Stimulated activated CD4-positive, alpha-beta T cell treated with anti-CD3 and anti-CD28 coated beads, TNF-alpha, amount 100 ng/mL, for 4 hours (primary cell): ENCODE measurements at places on chromosomes 2 and 18.
A peak's percentile ranks its signal among the peaks of the same experiment; 100 is the strongest.

- DNase-seq, result no peak
Measured at GRCh38 chr2:29519338-29519925, 402.0 kb downstream of the ALK start.

- no peak for DNase-seq
Measured at GRCh38 chr2:215830304-215830703, 183.0 kb downstream of the MREG start.

GRCh38 chr2:95297639-95298395, 670 bp downstream of the KCNIP3 start:
- no peak for DNase-seq

DNA sequence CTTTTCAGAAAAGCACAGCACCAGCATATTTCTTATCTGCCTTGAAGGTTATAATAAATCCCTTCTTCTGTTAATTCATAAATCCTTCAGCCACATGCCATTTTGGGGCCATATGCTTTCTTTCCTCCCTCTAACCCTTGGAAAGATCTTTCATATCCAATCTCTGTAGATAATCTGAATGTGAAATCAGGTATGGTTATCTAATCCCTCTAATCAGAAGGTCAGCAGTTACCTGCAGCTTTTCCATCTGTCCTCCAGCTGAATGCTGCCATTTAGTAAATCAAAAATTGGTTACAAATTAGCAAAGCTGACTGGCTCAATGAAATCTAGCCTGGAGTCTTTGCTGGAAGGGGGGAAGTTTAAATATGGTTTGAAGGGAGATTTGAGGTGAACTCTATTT, 230.5 kb downstream of the PIK3C3 start:
- no peak for DNase-seq

DNA sequence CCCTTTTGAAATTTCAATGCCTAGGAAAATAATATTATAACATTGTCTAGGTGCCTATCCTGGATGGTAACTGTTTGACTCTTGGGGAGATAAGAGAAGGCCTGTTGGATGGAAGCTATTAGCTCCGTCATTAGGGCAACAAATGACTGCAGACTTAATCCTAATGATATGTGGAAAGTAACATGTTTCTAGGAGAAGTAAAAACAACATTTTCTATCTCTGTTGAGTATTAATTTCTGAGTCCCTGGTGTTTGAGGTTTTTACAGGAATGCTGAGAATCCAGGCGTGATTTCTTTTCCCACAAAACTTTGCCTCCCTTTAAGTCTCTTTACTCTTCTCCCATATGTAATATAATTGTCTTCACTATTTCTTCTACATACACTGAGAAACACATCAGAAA, 159.1 kb downstream of the GALNT1 start:
- no peak for DNase-seq

DNA sequence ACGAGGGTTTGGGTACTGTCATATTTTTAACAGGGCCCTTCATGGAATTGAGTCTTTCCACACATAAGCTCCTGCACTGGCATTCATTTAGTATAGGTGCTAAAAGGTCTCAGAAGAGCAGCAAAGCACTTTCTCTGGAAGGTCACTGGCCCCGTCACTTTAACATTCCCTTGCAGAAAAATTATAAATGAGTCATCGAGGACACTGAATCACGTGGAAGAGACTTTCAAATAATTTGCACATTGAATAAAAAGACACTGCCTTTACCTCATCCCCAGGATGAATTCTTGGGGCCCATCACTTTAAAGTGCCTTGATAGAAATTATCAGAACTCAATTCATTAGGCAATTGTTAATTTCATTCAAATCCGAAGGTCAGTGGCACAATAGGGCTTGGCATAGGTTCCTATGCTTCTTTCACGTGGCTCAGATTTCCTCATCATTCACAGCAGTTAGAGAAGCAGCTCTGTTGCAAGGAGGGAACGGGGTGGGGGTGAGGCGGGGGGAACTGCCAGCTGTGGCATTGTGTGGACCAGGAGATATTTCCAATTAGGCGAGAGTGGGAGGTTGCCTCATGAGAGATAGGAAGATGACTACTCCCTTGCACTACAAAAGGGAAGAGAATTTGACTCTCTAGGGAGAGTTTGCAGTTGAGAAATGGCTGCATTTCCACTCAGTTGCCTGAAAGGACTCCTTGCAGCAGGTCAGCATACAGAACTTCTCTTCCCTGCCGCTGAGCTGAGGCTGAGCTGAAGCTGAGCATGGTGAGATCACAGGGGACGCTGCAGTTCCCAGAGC, 86.3 kb upstream of the NPAS2 start:
- no peak for DNase-seq

DNA sequence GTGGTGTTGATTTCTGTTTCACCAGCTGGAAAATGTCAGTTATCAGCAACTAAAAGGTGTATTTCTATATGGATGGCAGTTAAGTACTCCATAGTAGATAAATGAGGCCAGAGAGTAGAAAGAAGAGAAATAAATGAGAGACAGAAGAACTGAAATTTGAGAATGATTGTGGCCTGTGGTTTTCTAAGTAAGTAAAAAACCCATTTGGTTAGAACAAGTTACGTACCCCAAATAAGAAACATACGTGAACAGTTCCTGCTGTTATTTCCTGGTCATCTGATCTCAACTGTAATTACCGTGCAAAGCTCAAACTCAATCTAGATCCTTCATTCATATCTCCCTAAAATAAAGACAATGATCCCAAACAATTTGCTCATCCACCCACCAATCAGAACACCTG, 181.3 kb downstream of the PID1 start:
- no peak for DNase-seq

GRCh38 chr2:85799215-85799956, 45.6 kb downstream of the ATOH8 start:
- no peak for DNase-seq

DNA sequence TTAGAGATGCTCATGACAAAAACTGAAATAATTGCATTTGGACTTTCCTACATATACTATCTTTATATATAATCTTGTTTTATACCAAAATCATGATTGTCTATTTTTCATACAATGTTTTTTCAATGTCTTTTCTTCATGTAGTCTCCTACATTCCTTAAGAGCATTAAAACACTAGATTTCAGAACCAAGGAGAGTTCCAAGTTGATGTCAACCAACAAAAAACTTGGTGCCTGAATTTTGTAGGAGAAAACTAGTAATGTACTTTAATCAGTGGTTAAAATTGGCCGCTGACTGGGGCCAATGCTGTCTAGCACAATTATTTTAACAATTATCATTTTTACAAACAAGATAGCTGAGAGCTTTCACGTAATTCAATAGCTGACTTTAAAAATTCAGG, 678.8 kb downstream of the DCC start:
- DNase-seq, result no peak

DNA sequence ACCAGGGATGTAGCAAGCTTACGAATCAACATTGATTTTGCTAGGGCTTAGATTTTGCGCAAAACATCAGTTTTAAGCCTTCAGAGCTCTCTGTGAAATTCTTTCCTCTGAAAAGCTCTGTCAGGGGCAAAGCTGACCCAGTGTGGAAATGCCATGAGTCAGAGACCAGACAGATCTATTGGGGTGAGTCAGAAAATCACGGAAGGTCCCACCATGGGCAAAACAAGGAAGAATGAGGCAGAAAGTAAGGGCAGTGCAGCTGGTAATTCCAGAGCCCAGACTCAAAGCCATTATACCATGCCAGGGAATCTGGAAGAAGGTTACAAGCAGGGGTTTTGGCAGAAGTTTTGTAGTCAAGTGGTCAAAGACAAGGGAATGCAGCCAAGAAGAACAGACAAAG, 256.6 kb upstream of the CTAGE1 start:
- no peak for DNase-seq

DNA sequence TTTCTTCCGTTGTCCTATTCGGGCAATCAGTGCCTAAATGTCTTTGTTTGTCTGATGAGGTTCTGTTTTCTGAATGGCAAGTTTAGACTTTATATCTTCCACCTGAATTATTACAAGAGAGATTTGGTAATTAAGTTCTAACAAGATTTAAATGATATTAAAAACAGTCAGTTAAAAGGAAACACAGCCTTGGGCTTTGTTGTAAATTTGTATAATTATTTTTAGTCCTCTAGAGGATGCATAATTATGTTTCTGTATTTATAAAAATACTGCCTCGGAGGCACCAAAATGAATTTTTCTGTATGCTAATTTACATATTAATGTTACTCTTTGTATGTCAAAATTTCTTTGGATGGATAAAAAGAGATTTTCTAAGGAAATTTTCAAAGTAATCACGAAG, 136.7 kb downstream of the CDCA7 start:
- DNase-seq, result no peak

GRCh38 chr2:147600646-147601045, 244.2 kb upstream of the ACVR2A start:
- no peak for DNase-seq

DNA sequence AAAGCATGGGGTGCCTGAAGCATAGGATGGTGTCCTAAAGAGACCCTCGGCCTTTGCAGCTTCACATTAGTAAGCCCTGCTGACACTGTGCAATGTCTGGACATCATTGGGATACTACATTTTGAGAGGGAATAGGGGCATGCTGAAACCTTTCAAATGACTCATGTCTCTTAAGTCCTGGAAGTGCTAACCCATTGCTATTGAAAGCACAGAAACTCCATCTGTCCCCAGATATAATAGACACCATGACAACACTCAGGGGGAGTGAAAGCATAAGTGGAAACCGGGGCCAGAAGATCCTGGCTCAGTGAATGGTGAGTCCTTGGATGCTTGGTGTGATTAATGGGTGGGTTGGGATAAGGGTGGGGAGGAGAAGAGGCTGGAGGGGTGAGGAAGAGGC, 595.5 kb upstream of the ID2 start:
- DNase-seq, result no peak

- no peak for DNase-seq
Measured at GRCh38 chr2:45776160-45776955, 124.9 kb downstream of the PRKCE start.

- no peak for DNase-seq
Measured at GRCh38 chr2:219634171-219634940, 6.9 kb downstream of the SLC4A3 start.

DNA sequence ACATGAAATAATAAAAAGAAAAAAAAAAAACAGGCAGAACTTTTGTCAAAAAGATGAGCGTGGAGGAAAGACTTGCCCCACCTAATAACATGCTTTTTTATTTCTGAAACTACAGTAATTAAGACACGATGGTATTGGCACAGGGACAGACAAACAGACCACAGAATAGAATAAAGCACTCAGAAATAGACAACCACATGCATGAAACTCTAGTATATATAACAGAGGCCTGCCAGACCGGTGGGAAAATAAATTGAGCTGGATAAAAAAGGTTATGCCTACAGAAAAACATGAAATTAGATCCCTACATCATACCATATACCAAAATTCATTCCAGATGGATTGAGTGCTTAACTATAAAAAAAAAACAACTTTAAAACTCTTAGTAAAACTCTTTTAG, 163.1 kb downstream of the NRP2 start:
- DNase-seq, result no peak

- DNase-seq, result peak; percentile 48
Measured at GRCh38 chr2:43133708-43134570, 92.5 kb downstream of the ZFP36L2 start.

GRCh38 chr2:237488901-237489860, 2.1 kb downstream of the MLPH start:
- DNase-seq, result no peak

DNA sequence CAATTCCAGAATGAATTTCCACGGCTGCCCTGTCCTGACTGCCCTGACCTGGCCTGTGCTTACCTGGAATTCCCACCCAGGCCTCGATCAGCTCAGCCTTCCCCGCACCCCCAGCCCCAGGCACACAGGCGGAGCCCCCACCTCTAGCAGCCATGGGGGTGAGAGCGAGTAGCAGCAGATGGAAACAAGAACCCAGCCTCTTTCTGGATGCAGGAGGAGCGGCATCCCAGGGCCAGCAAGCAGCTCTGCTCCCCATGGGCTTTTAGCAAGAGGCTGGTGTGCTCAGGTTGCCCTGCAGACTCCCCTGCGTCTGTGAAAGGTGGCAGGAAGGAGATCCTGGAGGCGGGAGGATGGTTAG, 101.8 kb downstream of the TPO start:
- DNase-seq, result no peak

GRCh38 chr18:59787998-59788790, 91.0 kb upstream of the CCBE1 start:
- no peak for DNase-seq

- peak; percentile 37 for DNase-seq
Measured at GRCh38 chr2:168336786-168337388, 89.5 kb upstream of the STK39 start.

GRCh38 chr2:236674238-236674637, 104.6 kb downstream of the ACKR3 start:
- DNase-seq, result no peak

DNA sequence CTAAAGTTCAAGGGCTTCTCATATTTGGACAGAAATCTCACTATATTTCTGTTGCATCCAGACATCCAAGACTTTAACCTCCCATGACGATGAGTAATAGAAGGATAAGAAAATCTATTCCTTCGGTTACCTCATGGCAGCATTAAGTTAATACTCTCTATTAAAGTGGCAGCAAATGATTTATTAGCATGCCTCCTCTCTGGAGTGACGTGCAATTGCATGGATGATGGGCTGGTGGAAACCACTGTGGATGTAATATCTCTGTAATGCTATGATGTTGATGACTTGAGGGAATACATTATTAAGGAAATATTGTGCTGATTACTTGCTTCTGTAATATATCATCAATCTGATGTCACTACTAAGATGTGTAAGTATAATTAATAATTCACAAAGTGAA, 336.8 kb downstream of the DSEL start:
- no peak for DNase-seq

GRCh38 chr2:119809339-119810048, 49.8 kb downstream of the PTPN4 start:
- DNase-seq, result no peak

- DNase-seq, result no peak
Measured at GRCh38 chr2:105969552-105969951, 224.5 kb downstream of the UXS1 start.

GRCh38 chr18:46274266-46274665, 170.1 kb downstream of the HAUS1 start:
- no peak for DNase-seq

- no peak for DNase-seq
Measured at GRCh38 chr2:217051416-217051815, 191.6 kb upstream of the TNP1 start.
